NCI-H187 treated with DMSO at 0.1 percent for 48 hours (cell line): ENCODE measurements at places on chromosomes 2 and 18.

DNA sequence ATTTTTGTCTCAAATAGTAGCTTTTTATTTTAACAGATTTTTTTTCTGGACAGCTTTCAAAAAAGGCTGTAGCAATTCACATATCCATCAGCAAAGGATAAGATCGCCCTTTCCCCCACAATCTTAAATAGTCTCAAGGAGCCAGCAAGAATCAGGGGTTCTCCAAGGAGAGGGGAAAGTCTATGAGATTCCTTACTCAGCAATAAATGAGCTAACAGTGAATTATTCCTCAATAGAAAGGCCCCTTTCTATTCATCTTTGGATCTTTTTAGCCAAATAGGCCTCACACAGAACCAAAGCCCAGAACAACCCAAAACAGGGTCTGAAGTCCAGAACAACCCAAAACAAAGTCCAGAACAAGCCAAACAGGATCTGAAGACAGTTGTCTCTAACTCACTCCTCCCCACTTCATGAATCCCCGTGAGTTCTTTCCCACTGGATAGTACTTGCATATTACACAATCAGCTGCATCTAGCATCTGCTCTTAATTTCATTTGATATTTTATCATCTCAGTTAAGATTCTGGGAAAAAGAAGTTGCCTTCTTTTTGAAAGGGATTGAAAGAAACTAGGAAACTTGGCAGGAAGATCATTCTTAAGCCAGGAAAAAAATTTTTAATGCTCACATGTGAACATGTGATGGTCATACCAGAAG, 3.4 kb upstream of the DHRS9 start:
- DNase-seq = no peak

DNA sequence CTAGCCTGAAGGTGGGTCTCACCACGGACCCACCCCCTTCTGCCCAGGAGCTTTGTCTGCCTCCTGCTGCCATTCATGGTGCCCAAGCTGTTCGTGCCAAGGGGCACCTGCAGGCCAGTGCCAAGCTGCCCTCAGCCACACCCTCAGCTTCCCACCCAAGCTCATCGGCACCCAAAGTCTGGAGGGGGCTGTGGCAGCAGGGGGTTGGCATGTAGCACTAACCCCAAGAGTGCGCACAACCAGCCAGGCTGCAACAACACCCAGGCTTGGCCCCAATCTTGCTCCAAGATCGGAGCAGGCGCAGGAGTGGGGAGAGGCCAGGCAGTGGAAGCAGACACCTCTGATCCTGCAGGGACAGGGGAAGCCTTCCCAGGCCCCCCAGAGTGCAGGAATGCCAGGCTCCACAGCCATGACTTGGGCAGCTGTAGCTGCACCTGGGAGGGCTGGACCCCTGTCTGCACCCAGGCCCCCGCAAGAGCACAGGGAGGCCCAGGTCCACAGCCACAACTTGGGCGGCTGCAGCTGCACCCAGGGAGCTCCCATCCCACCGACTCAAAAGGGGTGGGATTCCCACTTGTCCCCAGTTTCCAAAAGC, 89.9 kb downstream of the ATAD2B start:
- DNase-seq = no peak

DNA sequence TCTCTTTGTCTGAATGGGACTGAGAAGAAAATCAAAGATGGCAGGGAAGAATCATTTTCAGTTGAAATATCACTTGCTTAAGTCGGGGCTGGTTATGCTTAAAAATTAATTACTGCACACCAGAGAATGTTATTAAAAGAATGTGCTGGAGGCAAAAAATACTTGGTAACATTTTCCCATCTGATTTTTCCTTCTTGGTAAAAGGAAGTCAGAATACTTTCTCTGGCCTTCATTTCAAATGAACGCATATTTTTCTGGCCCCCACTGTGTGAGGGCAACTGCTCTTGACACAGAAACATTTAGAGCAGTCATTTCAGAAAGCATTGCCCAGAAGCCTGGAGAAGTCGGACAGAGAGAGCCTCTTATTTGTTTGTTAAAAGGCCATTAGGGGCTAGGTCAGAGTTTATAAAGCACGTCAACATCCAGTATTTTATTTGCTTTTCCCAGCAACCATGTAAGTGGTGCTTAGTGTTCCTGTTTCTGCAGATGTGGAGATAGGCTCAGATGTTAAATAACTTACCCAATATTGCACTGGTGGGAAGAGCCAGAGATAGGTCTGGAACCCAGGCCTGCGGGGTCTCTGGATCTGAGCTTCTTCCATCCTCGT, 32.9 kb upstream of the LYPD6B start:
- no peak for DNase-seq

- no peak for DNase-seq
Observed at GRCh38 chr2:189016311-189016861, 42.2 kb downstream of the COL3A1 start.

- DNase-seq = no peak
Observed at GRCh38 chr2:97911922-97912575, 83.7 kb downstream of the TMEM131 start.

DNA sequence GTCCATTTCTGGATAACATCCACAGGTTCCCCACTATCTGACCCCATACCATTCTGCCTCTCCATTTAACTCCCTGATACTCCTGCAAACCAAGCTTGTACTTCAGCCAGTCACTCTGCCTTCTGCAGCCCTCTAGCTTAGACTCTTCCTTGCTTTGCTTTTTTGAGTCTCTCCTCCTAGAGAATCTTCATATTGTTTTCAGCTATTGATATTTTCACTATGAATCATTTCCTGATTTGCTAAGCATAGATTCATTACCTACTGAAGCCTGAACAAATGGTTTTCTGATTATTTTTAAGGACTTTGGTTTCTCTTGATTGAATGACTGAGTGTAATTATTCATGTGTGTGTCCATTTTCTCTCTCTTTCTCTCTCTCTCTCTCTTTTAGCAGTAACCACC, 2102.3 kb upstream of the CELF4 start:
- DNase-seq = no peak

- DNase-seq = no peak
Observed at GRCh38 chr2:160431441-160431840, 62.2 kb downstream of the RBMS1 start.

GRCh38 chr2:240917009-240917683, 11.0 kb downstream of the CROCC2 start:
- no peak for DNase-seq

GRCh38 chr18:77249569-77250500, at the start of gene GALR1:
TSS of gene GALR1 (plus strand) at chr18:77249848. CDS start at chr18:77250549, 701 bp downstream.
- no peak for DNase-seq

DNA sequence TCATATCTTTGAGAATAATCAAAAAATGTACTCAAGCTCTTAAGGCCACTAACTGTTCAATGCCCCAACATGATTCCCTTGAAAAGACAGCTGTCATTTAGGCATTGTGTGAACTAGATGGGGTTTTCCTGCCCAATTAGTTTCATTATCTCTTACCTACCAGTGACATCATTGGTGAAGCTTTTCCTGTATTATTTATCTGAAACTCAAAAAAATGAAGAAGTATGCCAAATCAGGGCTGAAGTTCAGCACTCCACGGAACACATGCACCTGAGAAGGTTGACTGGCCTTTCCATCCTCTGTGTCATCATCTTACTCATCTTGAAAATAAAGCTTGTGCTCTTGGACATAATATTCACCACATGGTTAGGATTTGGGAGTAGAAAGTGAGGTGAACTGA, 126.4 kb downstream of the TXNL1 start:
- no peak for DNase-seq

DNA sequence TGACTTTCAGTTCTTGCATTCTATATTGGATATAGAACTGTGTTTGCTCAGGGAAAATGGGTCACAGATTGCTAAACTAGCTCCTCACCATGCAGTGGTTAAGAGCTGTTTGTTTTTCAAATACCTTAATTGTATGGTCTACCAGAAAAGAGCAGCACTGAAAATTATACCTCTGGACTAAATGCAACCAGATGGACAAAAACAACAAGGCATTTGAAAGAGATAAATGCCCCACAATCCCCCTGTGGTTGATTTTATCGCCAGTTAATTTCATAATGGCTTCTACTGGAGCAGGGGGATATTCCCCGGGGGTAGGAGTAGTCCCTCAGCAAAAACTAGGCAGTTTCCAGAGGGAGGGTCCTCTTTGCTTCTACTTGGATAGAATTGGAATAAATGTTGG, 267.9 kb upstream of the TNP1 start:
- DNase-seq = no peak

DNA sequence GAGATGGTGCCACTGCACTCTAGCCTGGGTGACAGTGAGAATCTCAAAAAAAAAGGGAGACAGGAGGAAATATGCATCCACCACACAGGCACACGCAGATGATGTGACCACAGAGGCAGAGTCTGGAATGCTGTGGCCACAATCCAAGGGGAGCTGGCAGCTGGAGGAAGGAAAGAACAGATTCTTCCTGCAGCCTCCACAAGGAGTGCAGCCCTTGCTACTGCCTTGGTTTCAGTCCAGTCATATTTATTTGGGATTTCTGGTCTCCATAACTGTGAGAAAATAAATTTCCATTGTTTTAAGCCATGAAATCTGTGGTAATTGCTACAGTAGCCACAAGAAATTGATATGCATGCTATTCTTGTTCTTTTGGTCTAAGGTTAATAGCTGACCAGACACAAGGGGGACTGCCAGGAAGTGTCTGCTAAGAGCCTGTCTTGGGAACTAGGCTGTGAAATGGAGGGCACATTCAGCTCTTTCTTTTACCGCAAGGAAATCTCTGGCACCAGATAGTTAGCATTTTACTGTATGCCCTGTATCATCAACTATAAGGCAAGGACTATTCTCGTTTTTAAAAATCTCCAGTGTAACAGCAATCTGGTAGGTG, 133.1 kb upstream of the SEC11C start:
- no peak for DNase-seq

GRCh38 chr18:49169037-49169521, 218.3 kb upstream of the SMAD7 start:
- DNase-seq = no peak

- DNase-seq = no peak
Observed at GRCh38 chr2:20580690-20581437, 70.0 kb downstream of the HS1BP3 start.

GRCh38 chr2:64914735-64915509, 74.3 kb upstream of the SLC1A4 start:
- DNase-seq = no peak

GRCh38 chr2:80896576-80896975, 592.0 kb upstream of the LRRTM1 start:
- DNase-seq = no peak
